AG04450 (cell line): ENCODE measurements at places on chromosomes 12 and 14. TPM values are rescaled to one million over a fixed set of nuclear protein-coding genes. Genes with fewer than 3 reads are reported as not detected.

DNA sequence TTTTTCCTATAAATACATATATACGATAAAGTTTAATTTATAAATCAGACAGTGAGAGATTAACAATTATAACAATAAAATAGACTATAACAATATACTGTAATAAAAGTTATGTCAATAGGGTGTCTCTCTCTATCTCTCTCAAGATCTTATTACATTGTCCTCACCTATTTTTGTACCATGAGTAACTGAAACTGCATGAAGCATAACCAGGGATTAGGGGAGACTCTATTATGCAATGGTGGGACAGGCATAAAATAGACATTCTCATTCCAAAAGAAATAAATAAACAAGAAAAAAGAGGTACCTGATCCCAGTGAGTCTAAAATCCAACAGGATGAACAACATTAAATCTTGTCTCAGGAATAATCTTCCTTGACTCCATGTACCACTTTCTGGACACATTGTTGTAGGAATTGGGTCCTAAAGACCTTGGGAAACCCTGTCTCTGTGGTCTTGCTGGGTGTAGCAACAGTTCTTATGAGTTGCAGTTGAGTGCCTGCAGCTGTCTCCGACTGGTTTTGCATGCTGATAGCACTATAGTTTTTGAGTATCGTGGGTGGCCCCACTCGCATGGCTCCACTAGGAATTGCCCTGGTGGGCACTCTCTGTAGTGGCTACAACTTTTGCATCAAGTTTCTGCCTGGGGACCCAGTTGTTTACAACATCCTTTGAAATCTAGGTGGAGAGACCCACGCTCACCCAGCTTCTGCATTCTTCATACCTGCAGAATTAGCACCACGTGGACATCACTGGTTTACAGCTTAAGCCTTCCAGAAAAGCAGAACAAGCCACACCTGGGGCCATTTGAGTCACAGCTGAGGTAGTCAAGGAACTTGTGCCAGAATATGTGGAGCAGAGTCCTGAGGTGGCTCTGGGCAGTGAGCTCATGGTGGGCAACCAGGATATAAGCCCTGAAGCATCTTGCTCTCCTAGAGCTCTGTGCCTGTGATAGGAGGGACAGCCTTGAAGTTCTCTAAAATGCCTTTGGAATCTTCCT, 204.7 kb downstream of the KITLG start:
- no peak for DNase-seq

DNA sequence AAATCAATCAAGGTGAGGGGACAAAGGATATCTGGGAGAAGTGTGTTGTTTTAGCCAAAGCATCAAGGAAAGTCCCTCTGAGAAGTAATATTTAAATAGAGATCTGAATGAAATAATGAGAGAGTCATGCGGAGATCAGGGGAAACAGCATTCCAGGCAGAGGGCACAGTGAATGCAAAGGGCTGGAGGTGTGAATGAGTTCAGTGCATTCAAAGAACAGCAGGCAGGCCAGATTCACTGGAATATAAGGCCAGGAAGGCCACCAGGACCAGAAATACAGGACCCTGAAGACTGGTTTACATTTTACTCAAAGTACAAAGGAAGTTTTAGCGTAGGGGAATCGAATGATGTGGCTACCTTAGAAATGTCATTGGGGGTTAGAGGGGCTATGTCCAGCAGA, 436.2 kb upstream of the TMEM132C start:
- no peak for DNase-seq

DNA sequence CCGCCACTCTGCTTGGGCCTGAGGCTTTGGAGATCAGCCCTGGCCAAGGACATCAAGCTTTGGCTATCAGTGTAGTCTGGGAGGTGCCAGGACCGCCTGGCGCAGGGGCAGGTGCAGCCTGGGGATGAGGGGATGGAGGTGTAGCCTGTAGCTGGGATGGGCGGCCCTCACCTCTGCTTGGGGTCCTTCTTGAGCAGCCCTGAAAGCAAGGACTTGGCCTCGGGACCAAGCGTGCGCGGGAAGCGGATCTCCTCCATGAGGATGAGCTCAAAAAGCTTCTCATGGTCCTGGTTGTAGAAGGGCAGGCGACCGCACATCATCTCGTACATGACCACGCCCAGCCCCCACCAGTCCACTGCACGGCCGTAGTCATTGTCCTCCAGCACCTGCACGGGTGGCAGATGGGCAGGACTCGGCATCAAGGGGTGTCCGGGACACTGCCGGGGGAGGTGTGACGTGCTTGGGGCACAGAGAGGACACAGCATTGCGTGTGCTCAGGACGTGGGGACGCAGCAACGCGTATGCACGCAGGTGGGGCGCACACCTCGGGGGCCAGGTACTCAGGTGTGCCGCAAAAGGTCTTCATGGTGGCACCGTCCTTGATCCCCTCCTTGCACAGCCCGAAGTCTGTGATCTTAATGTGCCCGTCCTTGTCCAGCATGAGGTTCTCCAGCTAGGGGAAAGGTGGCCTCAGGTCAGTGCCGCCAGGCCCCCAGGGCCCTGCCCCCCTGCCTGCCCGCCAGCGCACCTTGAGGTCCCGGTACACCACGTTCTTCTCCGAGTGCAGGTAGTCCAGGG, 20.0 kb downstream of the SIVA1 start:
- DNase-seq: no peak

DNA sequence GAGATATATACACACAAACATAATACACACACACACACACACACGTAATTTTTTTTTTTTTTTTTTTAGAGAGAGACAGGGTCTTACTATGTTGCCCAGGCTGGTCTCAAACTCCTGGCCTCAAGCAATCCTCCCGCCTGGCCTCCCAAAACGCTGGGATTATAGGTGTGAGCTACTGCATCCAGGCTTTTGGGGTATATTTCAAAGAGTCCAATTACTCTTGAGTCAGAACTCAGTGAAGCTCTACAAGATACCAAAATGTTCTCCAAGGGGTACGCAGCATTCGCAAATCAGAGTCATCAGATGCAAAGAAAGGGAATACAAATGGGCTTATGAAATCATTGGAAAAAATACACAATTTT, 54.0 kb downstream of the PHLDA1 start:
- no peak for DNase-seq

DNA sequence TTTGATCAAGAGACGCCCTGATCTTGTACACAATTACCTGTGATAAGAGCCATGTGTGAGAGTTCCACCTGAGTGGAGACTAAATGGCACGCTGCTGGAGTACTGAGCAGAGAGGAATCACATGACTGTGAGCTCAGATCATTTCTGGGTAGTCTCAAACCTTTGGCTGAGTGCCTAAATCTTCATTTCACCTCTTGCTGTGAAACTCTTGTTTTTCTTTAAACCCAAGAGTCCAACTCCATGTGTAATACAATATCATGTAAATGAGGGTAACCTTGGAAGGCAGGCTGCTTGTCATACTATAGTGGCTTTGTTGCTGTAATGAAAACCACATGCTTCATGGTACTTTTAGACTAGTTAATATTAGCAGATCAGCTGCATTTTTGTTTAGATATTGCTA, 156.9 kb downstream of the CAND1 start:
- DNase-seq: peak; percentile 57

DNA sequence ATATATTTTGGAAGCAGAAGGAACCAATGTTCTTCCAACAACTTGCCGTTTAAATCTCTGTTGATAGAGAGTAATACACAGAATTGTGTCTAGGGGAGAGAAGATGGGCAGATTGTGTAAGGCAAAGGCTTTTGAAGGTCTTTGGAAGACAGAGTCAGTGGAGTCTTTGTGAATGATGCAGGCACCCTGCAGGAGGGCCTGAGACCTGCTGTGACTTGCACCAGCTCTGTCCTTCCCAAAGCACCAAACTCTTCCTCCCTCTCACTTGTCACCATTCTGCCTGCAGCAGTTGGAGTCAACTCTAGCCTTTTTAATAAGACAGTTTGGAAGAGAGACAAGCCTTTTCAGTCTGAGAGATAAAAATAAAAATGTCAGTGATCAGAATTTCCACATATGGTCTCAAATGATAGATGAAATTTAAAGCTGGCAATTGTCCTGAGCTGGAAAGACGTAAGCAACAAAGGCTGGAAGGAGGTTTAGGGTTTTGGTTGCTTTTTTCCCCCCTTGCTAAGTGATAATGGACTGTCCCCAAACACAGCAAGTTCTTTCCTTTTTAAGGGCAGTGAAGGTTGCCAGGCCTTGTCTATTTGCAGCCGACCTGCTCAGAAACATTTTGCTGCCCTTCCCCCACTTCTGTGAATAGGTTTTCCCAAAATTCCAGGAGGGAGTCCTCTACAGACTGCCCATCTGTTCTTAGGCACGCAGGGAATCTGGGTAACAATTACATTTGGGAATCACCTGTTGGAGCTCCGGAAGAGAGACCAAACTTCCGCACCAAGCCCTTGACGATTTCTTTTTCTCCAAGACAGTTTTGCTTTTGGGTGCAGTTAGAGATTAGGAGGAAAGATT, 103.0 kb upstream of the NTF3 start:
- DNase-seq: no peak

GRCh38 chr12:75270157-75270556, 60.0 kb downstream of the CAPS2 start:
- no peak for DNase-seq

DNA sequence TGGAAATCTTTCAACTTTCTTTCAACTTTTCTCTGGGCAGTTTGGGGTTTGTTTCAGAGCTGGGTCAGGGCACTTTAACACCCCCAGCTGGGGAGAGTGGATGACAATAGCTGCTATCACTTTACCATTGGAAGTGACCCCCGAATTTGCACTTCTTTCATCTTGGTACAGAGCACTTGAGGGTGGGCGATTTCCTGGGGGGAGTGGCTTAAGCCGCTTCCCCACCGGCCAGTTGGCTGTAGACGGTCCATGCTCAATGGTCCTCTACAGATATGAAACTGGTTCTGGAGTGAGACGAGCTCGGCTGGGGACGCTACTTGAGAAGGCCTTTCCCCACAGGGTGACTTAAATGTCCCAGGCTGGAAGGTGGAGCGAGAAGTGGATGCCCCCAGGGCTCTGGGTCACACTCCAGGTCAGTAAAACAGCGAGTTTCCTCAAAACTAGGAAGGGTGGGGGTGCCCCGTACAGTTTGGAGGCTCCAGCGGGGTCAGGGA, at the start of gene VRTN:
VRTN (plus strand) TSS at position 231 of the 494 bp plus-strand sequence. CDS start 8,313 bp downstream, outside the sequence.
- DNase-seq: no peak

DNA sequence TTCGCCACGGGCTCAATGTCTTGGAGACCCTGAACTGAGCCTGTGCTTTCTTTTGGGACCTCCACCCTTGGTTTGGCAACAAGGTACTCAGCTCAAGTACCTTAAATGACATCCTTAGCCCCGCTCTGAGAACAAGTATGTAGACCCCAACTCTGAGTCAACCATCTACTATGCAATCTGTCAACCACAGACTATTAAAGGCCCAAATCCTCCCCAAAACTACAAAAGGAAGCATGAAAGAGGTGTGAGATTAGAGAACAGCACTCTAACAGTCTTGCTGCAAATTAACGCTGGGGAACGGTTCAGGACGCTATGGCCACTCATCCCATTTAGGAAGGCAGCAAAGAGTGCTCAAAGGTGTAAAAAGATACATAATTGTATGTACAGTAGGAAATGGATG, 52.1 kb downstream of the CCDC88C start:
- DNase-seq: no peak

DNA sequence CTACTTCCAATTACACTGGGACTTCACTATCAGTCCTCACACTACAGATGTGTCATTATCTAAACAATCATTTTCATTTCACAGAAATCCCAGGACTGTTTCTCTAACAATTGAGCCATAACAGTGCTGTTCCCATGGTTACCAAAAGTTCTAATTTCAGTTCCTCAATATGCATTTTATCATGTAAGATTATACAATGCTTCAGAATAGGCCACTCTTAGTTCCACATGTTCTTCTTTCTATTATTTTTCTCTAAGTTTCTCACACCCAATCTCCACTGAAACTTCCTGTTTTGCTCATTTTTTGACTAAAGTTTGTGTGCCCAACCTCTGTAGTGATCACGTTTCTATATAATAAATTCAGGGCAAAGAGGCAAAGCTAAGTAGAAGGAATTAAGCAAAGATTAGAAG, 185.8 kb downstream of the DUSP6 start:
- DNase-seq: no peak

- DNase-seq: no peak
Measured at GRCh38 chr12:92786045-92786444, 83.3 kb downstream of the PLEKHG7 start.

DNA sequence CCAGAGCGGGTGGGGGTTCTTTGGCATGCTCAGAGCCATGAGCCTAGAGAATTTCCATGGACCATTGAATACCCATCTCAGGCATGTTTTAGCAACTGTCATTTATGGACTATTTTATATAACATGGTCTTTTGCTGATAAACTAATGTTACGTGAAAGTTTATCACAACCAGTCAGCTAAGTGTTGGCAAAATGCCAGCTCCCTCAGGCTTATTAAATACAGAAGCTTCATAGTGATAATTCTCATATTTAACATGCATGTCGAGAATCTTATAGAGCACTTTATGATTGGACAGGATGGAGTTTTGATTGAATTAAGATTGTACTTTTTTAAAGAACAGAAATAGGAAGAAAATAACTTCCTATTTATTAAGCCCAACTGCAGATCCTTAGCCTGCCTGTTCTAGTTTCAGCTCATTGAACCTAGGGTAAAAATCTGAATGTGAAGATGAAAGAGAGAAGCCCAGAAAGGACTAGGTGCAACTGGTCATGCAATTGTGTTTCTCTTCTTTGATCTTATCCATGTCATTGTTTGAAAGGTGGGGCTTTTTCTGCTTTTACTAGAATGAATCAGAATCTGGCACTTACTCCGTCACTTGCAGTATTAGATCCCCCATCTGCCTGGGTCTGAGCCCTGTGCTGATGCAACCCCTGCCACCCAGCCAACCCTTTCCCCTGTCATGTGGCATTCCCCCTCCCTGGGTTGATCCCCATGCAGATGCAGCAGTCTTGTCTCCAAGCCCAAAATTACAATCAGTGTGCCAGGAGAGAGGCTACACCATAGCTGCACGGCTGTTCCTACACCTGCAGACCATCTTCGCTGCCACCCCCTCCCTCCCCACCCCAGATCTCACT, 134.6 kb upstream of the EVL start:
- no peak for DNase-seq

DNA sequence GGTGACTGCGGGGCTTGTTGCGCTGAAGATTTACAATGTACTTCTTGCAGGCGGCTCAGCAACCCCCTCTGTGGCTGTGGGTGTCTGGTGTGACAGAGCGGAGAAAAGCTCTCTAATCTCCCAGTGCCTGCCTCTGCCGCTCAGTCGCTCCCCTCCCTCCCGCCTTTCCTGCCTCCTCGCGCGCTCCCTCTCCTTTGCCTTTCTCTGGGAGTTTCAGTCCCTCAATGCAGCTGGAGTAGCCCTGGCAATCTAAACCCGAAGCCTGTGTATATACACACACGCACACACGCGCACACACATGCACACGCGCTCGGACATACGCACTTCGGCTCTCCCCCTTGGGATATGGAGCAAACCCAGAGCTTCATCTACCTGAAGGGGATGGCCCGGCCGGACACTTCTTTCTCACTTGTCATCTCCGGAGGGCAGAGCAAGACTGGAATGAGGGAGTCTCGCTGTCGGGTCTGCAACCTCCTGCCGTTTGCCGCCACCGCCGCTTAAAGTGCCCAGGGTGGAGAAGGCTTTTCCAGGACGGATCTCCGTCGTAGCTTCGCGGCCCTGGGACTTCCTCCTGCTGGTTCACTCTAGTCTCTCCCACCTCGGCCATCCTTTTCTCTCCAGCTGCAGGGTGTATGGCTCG, 599 bp upstream of the TRHDE start:
- DNase-seq: no peak

- no peak for DNase-seq
Measured at GRCh38 chr14:20712904-20713303, 24.3 kb downstream of the ANG start.

RPS6KL1 gene
- polyA plus RNA-seq: 0.37 and 0.64 TPM in 2 replicates

KRT2 gene
- not detected in 2 replicates for polyA plus RNA-seq

CARMIL3 gene
- polyA plus RNA-seq: 0.02 TPM in 1 of 2 replicates, not detected in the other

PAH gene
- not detected in 2 replicates for polyA plus RNA-seq
